Mesothelial cell of epicardium (in vitro differentiated cells): ENCODE measurements at places on chromosomes 7 and 10. TPM values are rescaled to one million over a fixed set of nuclear protein-coding genes. Genes with fewer than 3 reads are reported as not detected.

The CFAP46 gene
- total RNA-seq: 3.1 to 4.1 TPM (median 3.2 TPM) in 3 replicates

The PSD gene
- 12.4 to 14.3 TPM (median 13.4 TPM) in 3 replicates for total RNA-seq

The NKX1-2 gene
- not detected in 3 replicates for total RNA-seq

The TRPV6 gene
- 4.2 to 5.7 TPM (median 5.6 TPM) in 3 replicates for total RNA-seq
